ENCODE measurements at places on chromosomes 3 and 15. TPM values are rescaled to one million over a fixed set of nuclear protein-coding genes. Genes with fewer than 3 reads are reported as not detected.

DNA sequence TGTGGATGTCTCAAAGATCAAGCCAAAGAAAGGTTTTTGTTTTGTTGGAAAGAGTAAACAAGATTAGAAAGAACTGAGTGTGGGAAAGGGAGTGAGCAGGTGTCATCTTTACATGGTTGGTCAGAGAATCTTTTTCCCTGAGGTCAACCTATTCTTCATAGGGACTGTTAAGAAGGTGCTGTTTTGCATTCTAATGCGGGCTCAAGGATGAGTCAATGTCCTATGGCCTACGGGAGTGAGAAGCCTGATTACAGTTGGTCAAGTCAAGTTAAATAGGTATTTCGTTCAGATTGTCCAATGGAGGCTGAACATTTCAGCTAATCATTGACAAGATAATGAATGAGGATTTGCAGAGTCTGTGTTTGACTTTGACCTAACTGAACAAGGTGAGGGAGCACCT, 491.2 kb upstream of the PDZRN3 start:
- no peaks in the 10 kb centered on the region for H3K36me3 ChIP-seq
- no peak overlapping the region for H3K4me3 ChIP-seq
- no peaks in the 10 kb centered on the region for H3K27me3 ChIP-seq
- DNase-seq = no peak
- H3K4me1 ChIP-seq = no peaks in the 10 kb centered on the region
- H3K27ac ChIP-seq = no peak overlapping the region

DNA sequence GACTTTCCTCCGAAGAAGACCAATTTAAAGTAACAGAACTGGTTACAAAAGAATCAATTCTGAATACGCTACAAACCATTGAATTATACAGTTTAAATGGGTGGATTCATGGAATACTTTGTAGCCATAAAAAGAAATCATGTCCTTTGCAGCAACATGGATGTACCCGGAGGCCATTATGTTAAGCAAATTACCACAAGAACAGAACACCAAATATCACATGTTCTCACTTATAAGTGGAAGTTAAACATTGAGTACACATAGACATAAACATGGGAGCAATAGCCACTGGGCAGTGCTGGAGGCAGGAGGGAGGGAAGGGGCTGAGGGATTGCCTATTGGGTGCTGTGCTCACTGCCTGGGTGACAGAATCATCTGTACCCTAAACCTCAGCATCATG, 61.3 kb downstream of the EDEM1 start:
- no peaks in the 10 kb centered on the region for H3K36me3 ChIP-seq
- H3K27me3 ChIP-seq = no peaks in the 10 kb centered on the region
- H3K27ac ChIP-seq = no peak overlapping the region
- H3K4me3 ChIP-seq = no peak overlapping the region
- H3K4me1 ChIP-seq = no peaks in the 10 kb centered on the region

DNA sequence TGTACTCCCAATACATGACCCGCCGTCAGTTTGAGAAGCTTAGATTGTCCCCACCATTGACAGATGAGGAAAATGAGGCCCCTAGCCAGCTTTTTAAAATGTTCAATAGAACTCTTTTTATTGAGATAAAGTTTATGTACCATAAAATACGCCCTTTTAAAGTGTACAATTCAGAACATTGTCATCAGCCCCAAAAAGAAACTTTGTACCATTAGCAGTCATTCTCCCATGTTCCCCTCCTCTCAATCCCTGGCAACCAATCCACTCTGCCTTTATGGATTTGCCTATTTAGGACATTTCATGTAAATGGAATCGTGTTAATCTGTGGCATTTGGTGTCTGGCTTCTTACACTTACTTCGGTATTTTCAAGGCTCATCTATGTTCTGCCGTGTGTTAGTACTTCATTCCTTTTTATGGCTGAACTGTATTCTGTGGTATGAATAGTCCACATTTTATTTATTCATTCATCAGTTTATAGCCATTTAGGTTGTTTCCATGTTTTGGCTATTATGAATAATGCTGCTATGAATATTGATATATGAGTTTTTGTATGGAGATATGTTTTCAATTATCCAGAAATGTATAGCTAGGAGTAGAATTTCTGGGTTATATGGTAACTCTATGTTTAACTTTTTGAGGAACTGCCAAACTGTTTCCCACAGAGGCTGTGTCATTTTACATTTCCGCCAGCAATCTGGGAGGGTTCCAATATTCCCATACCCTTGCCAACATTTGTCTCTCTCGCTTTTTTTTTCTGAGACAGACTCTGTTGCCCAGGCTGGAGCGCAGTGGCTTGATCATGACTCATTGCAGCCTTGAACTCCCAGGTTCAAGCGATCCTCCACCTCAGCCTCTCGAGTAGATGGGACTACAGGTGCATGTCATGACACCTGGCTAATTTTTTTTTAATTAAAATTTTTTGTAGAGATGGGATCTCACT, 15.3 kb upstream of the PTPN23 start:
- H3K27ac ChIP-seq = no peak overlapping the region
- no peaks in the 10 kb centered on the region for H3K4me1 ChIP-seq
- DNase-seq = no peak

- peaks cover 15% of the 10 kb centered on the region for H3K36me3 ChIP-seq
- H3K27ac ChIP-seq = peak overlapping the region; percentile 29
- H3K4me3 ChIP-seq = no peak overlapping the region
- no peak for DNase-seq
- no peaks in the 10 kb centered on the region for H3K27me3 ChIP-seq
Observed at GRCh38 chr15:57439128-57440027, 63.1 kb downstream of the CGNL1 start.

Gene MKRN2
- 27.0 TPM for total RNA-seq

DNA sequence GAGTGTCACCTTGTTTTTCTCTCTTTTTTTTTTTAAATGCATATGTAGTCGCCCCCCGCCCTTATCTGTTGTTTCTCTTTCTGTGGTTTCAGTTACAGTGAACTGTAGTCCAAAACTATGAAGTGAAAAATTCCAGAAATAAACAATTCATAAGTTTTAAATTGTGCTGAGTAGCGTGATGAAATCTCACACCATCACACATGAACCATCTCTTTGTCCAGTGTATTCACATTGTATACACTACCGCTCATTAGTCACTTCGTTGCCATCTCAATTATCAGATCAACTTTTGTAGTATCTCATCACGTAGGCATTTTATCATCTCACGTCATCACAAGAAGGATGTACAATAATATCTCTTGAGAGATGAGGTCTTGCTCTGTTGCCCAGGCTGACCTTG, 62.5 kb upstream of the MLF1 start:
- no peak for DNase-seq
- no peaks in the 10 kb centered on the region for H3K4me1 ChIP-seq
- no peak overlapping the region for H3K27ac ChIP-seq
- H3K27me3 ChIP-seq = no peaks in the 10 kb centered on the region
- no peaks in the 10 kb centered on the region for H3K36me3 ChIP-seq

DNA sequence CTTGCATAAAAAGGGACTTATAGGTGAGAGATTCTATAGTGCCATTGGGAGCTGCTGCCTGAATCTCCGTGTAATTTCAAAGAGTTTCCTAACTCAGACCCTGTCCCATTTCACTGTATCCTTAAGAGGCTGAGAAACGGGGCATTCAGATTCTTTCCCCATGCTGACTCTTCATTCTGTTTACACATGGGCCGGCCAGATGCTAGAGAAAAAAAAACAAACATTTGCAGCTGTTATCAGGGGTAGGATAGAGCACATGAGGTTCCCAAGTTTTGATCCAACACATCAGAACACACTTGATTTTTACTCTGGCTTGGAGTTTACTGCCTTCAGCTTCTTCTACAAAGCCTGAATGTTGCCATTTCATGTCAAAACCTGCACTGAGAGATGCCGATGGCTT, 215.9 kb upstream of the TPRG1 start:
- H3K36me3 ChIP-seq = no peaks in the 10 kb centered on the region
- DNase-seq = no peak
- peaks cover 3% of the 10 kb centered on the region for H3K4me1 ChIP-seq

Gene DNAH12
- 0.38 TPM for total RNA-seq

DNA sequence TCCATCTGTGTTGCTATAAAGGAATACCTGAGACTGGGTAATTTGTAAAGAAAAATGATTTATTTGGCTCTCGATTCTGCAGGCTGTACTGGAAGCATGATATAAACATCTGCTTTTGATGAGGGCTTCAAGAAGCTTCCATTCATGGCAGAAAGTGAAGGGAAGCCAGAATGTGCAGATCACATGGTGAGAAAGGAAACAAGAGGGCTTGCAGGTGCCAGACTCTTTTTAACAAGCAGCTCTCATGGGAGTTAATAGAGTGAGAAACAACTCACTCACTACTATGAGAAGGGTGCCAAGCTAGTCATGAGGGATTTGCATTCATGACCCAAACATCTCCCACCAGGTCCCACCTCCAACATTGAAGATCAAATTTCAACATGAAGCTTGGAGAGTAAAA, 247.2 kb downstream of the ZIC4 start:
- no peak overlapping the region for H3K4me3 ChIP-seq
- no peaks in the 10 kb centered on the region for H3K36me3 ChIP-seq
- H3K27me3 ChIP-seq = no peaks in the 10 kb centered on the region
- H3K4me1 ChIP-seq = no peaks in the 10 kb centered on the region
- DNase-seq = no peak

Gene CHAC1
- total RNA-seq = 4.7 TPM

DNA sequence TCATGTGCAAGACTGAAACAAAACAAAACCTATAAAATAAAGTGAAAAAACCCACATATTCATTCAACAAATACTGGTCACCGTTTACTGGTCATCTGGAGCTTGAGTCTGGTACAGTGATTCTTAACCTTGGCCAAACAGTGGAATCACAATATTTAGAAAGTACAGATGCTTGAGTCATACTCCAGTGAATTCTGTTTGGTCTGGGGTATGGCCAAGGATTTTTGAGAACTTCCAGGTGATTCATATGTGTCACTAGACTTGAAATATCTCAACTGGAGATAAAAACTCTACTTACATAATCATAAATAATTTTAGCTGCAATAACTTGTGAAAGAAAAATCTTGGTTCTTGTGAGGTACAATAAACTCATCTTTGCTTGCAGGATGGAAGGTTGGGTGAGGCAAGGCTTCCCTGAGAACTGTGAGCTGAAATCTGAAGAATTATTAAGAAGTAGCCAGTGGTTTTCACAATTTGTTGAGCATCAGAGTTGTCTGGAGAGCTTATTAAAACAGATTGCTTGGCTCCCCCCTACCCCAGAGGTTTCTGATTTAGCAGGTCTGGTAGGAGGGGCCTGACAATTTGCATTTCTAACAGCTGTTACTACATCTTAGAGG, 9.6 kb downstream of the NEK11 start:
- no peaks in the 10 kb centered on the region for H3K36me3 ChIP-seq
- H3K4me3 ChIP-seq = no peak overlapping the region
- H3K27me3 ChIP-seq = no peaks in the 10 kb centered on the region
- DNase-seq = no peak
- H3K27ac ChIP-seq = no peak overlapping the region

Gene CAV3
- not detected for total RNA-seq

Data from kidney (tissue), 22 donors.